ENCODE measurements at places on chromosomes 4 and X.

DNA sequence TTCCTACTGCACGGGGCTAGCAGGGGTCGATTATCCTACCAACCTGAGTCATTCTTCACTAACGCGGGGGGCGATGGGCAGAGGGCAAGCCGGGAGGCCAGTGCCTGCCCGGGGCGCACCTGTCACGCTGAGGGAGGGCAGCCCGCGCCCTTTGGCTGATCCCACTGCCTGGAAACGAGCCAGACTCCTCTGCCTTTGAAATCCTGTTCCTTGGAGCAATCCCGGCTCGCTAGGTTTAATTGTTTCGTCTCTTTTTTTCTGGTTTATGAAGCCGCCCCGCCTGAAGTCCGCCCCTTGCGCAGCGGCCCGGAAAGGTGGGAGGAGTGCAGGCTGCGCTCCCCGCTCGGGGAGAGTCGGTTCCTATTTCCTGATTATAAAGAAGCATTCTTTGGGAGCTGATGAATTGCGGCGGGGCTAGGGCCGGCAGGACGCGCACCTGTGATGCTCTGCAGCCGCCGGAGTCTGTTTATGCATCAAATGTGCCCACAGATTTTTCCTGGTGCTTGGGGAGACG is 484.2 kb downstream of the BCOR start:
- DNase-seq: no peak

DNA sequence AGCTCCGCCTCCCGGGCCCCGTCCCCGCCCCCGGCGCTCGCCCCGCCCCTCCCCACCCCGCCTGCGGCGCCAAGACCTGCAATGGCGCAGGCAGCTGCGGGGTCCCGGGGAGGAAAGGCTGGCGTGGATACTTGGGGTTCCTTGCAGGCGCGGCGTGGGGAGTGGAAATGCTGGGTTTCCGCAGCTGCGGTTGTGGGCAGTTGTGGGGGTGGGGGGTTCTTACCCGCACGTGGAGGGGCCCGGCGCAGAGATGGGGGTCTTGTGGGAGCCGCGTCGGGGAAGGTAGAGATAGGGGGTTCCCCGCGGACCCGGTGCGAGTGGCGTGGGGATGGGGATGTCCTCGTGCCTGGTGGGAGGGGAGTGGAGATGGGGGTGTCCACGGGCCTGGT is 680 bp upstream of the ASMTL start:
- no peak for DNase-seq

DNA sequence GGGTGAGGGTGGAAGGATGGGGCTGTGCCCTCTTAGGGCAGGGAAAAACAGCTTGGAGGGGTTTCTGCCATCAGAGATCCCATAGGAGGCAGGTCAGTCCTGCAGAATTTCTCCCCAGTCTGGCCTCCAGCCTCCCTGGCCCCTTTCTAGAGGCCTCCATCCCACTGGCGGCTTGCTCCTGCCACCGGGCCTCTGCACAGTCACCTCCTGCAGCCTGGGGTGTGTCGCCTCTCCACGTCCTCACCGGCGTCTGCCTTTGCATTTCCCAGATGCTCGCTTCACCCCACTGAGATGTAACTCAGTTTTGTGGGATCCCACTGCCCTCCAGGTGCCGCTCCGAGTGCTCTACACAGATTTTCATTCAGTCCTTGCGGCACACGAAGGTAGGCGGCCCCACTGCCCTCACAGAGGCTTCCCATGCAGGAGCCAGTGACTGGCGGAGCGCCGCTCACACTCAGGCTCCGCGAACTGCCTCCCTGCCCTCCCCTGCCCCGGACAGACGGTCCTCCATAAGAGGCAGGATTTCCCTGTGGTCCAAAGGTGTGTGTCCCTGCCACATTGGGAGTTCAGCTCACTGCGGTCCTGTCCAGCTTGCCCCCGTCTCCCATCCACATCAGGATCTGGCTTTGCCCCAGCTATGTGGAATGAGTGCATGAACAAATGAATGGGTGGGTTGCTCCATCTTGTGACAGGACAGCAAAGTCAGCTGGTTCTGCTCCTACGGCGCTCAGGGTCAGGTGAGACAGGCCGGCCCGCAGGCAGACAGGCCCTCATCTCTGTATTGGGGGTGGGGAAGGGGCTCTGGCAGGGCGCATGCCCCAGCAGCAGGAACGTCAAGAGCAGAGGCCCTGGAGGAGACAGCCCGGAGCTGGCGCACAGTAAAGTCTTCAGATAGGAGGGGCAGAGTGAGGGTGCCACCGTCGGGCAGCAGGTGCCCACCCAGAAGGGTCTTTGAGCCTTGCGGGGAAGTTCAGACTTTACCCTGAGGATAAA is 2.7 kb upstream of the TMEM271 start:
- no peak for DNase-seq

DNA sequence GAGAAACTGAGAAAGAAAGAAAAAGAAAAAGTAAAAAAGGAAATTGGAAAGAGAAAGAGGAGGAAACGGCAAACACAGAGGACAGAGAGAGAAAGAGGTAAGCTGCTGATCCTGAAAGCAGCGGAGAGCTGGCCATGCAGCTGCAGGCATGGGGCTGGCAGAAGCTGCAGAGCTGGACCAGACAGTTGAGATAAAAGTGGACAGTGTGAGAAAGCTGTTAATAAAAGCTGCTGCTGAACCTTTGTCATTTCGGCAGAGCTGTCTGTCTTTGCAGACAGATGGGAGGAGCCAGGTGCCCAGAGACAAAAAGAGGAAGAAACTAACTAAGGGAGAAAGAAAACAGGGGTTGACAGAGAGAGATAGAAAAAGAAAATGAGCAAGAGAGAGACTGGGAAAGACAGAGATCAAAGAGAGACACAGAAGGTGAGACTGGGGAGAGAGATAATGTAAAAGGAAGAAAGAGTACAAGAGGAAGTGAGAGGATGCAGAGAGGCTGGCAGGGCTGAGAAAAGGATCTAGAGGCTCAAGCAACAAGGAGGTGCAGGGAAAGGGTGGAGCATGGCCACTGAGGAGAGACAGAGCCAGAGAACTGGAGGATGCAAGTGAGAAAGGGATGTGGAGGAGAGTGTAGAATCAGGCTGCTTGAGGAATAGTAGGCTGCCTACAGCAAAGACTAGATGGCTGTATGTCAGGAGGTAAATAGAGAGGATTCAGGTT is 376.8 kb upstream of the FGF16 start:
- DNase-seq: no peak

DNA sequence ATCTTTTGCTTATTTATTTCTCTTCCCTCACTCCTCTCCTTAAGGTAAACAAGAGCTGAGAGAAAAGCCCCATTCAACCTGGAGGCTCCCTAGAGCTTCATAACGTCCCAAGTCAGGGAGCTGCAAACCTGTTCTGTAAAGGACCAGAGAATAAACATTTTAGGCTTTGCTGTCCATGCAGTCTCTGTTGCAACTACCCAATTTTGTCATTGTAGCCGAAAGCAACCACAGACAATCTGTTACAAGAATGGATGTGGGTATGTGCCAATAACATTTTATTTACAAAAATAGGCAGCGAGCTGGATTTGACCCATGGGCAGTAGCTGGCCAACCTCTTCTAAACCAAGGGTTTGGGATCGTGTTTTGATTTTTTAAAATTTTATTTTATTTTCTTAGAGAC is 71.3 kb upstream of the TBL1X start:
- no peak for DNase-seq
